ENCODE measurements at places on chromosomes 4 and X. TPM values are rescaled to one million over a fixed set of nuclear protein-coding genes. Genes with fewer than 3 reads are reported as not detected.

DNA sequence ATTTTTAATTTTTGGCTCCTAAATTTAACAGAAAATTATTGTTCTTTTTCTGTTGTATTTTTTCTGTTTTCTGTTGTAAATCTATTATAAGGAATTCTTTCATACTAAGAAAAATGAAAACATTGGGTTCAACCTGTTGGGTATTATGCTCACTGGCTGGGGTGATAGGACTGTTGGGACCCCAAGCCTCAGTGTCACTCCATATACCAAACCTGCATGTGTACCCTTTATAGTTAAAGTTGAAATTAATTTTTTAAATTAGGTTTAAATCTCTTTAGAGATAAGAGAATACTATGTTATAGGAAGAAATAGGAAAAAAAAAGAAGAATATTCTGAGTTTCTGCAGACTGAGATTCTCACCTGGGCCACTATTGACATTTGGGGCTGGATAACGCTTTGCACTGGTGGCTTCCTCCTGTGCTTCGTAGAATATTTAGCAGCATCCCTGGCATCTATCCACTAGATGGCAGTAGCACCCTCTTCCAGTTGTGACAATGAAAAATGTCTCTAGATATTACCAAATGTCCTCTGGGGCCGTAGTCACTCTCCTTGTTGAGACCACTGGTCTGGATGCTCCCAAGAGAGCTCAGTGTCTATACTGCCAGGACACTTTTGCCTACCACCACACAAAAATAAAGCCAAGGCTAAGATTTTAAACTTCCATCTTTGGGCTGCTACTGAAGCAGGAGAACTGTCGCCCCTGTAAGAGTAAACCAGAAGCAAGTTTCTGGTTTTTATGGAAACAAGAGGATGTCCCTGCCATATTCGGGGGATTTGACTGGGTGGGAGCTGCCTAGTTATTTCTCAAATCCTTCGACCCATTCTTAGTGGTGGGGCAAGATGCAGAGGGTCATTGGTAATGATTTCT, 22.4 kb upstream of the CLTRN start:
- H3K4me1 ChIP-seq, result no peaks in the 10 kb centered on the region
- peak; percentile 67 for DNase-seq
- no peaks in the 10 kb centered on the region for H3K27me3 ChIP-seq

GRCh38 chrX:34656842-34657725, at the start of gene TMEM47:
Gene TMEM47, minus strand, starts transcription at chrX:34657285. Its CDS starts 256 bp downstream, at chrX:34657029.
- no peaks in the 10 kb centered on the region for H3K4me1 ChIP-seq
- H3K36me3 ChIP-seq, result no peaks in the 10 kb centered on the region
- peak within 1 kb of the TSS; percentile 86 for H3K27ac ChIP-seq
- DNase-seq, result peak; percentile 91

- no peak for DNase-seq
- no peak overlapping the region for H3K4me3 ChIP-seq
- H3K27me3 ChIP-seq, result no peaks in the 10 kb centered on the region
- no peaks in the 10 kb centered on the region for H3K4me1 ChIP-seq
These were observed 855.1 kb downstream of the GLUD2 start for GRCh38 chrX:121902463-121902862.

GRCh38 chrX:12978205-12979025, 3.5 kb downstream of the TMSB4X start:
- H3K4me3 ChIP-seq, result peak overlapping the region; percentile 62
- H3K36me3 ChIP-seq, result no peaks in the 10 kb centered on the region
- peak; percentile 75 for DNase-seq
- H3K4me1 ChIP-seq, result no peaks in the 10 kb centered on the region
- peak overlapping the region; percentile 60 for H3K27ac ChIP-seq
- no peaks in the 10 kb centered on the region for H3K27me3 ChIP-seq

DNA sequence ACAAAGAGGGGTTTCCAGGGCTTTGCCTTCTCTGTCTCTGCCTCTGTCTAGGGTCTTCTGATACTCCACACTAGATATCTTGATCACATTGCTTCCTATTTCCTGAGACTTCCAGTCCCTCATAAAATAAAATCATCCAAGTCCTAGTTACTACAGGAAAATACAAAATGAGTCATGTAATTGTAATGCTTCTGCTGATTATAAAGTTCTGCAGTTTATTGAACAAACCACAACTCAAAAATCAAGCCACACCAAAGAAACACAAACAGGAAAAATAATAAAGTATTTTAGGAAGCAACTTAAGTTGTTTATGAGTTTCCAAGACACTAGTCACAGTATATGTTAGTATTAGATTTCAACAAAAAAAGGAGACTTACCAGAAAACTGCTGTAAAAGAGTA, 695.1 kb upstream of the GALNTL6 start:
- no peaks in the 10 kb centered on the region for H3K4me1 ChIP-seq
- no peak overlapping the region for H3K27ac ChIP-seq
- no peak for DNase-seq
- H3K36me3 ChIP-seq, result no peaks in the 10 kb centered on the region
- H3K4me3 ChIP-seq, result no peak overlapping the region

DNA sequence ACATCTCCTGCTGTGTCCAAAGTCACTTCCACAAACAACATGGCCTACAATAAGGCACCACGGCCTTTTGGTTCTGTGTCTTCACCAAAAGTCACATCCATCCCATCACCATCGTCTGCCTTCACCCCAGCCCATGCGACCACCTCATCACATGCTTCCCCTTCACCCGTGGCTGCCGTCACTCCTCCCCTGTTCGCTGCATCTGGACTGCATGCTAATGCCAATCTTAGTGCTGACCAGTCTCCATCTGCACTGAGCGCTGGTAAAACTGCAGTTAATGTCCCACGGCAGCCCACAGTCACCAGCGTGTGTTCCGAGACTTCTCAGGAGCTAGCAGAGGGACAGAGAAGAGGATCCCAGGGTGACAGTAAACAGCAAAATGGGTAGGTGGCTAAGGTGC, 123.9 kb downstream of the PDLIM5 start:
- no peak overlapping the region for H3K27ac ChIP-seq
- H3K4me3 ChIP-seq, result no peak overlapping the region
- no peak for DNase-seq
- peaks cover 51% of the 10 kb centered on the region for H3K4me1 ChIP-seq

Gene GATA1
- total RNA-seq, result not detected

DNA sequence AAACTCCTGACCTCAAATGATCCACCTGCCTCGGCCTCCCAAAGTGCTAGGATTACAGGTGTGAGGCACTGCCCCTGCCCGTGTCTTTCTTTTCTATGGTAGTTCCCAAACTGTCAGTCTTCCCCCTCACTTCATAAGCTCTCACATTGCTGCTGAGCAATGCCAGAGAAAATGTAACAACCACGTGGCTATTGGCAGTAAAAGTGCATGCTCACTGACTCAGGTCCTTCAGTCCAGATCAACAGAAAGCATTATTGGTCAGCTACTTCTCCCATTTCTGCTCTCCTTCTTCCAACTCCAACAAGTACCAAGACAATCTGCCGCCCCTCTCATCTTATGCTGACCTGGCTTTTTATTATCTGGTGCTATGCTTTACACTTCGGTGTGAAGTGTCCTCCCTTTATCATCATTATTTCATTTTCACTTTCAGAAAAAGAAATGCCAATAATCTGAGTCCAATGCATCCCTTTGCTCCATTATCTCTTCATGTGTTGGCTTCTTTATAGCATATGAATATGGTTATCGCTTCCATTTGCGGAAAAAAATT, 133.8 kb upstream of the UGT8 start:
- no peaks in the 10 kb centered on the region for H3K36me3 ChIP-seq
- H3K4me1 ChIP-seq, result no peaks in the 10 kb centered on the region
- H3K27me3 ChIP-seq, result no peaks in the 10 kb centered on the region
- no peak for DNase-seq

DNA sequence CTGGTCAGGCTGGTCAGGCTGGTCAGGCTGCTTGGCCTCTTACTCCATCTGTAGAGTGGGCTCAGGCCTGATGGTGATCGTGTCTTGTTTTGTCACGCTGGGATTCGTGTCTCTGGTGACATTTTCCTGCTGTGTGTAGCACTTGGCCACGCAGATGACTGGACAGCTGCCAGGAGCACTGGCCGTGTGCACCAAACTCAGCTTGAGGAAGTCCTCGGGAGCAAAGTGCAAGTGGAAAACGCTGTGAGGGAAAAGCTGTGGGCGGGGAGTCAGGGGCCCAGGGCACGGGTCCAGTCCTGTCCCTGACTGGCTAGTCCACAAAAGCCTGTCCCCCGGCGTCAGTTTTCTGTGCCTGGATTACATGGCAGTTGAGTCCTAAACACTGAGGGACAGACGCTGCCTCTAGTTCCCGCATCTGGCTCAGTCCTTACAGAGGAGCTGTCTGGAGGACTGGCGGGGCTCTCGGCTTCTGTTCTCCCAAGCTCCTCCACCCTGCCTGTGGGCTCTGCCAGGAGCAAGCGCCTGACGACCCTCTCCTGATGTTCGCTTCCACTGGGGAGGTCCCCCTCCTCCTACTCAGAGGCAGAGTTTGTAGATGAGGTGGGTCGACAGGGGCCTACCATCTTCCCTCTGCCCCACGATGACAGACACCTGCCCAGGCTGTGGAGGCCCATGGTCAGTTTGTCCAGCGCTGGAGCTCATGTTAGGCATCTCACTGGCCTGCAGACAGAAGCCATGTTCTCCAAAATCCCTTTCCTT, 35.9 kb upstream of the GRPEL1 start:
- peak overlapping the region; percentile 56 for H3K4me3 ChIP-seq
- H3K4me1 ChIP-seq, result peaks cover 38% of the 10 kb centered on the region
- H3K27ac ChIP-seq, result peak overlapping the region; percentile 92
- H3K27me3 ChIP-seq, result no peaks in the 10 kb centered on the region
- peak; percentile 89 for DNase-seq
- no peaks in the 10 kb centered on the region for H3K36me3 ChIP-seq

GRCh38 chr4:153274967-153275366, 69.5 kb upstream of the MND1 start:
- H3K27ac ChIP-seq, result no peak overlapping the region
- H3K36me3 ChIP-seq, result peaks cover 15% of the 10 kb centered on the region
- H3K4me1 ChIP-seq, result peaks cover 7% of the 10 kb centered on the region
- H3K27me3 ChIP-seq, result no peaks in the 10 kb centered on the region

DNA sequence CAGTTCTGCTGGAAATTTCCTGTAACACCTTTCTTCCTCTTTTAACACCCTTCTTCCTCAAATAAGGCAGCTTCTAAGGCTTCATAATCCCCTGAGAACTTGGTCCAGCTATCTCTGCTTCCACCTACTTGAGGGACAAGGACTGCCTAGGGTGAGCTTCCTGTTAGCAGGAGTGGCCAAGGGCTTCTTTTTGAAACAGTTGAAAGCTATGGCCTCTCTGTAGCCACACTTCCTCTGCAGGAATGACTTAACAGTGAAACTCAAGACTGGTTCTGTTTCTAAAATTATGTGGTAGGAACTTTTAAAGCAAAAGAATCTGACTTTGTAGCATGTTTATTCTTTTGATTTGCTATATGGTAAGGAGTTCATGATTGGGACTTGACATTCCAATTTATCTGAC, 108.5 kb upstream of the WDR1 start:
- H3K27me3 ChIP-seq, result no peaks in the 10 kb centered on the region
- H3K4me1 ChIP-seq, result no peaks in the 10 kb centered on the region
- H3K27ac ChIP-seq, result no peak overlapping the region
- H3K4me3 ChIP-seq, result no peak overlapping the region
- H3K36me3 ChIP-seq, result no peaks in the 10 kb centered on the region

GRCh38 chrX:48626401-48627298, 29.4 kb downstream of the WDR13 start:
- H3K4me1 ChIP-seq, result peaks cover 1% of the 10 kb centered on the region
- no peak overlapping the region for H3K4me3 ChIP-seq
- DNase-seq, result no peak
- H3K27ac ChIP-seq, result no peak overlapping the region

Gene TREX2
- 2.2 TPM for total RNA-seq

DNA sequence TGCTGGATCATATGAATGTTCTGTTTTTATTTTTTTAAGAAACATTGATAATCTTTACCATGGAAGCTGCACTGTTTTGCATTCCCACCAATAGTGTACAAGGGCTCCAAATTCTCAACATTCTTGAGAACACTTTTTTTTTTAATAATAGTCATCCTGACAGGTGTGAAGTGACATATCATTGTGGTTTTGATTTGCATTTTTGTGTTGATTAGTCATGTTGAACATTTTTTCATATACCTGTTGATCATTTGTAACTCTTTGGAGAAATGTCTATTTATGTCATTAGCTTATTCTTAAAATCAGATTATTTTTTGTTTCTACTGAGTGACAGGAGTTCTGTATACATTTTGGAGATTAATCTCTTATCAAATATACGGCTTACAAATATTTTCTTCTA, 408.5 kb downstream of the GLUD2 start:
- no peaks in the 10 kb centered on the region for H3K36me3 ChIP-seq
- H3K27ac ChIP-seq, result no peak overlapping the region
- H3K4me3 ChIP-seq, result no peak overlapping the region
- no peaks in the 10 kb centered on the region for H3K4me1 ChIP-seq
- no peaks in the 10 kb centered on the region for H3K27me3 ChIP-seq

Gene ITGB1BP2
- total RNA-seq, result not detected

Gene CXorf49
- total RNA-seq, result not detected

- H3K4me1 ChIP-seq, result no peaks in the 10 kb centered on the region
- no peak for DNase-seq
- no peak overlapping the region for H3K27ac ChIP-seq
- no peak overlapping the region for H3K4me3 ChIP-seq
- H3K36me3 ChIP-seq, result no peaks in the 10 kb centered on the region
These were observed 14.1 kb downstream of the NAT8L start for GRCh38 chr4:2072971-2073807.

- H3K4me3 ChIP-seq, result no peak overlapping the region
- no peak overlapping the region for H3K27ac ChIP-seq
- no peaks in the 10 kb centered on the region for H3K4me1 ChIP-seq
- peak; percentile 9 for DNase-seq
- H3K36me3 ChIP-seq, result no peaks in the 10 kb centered on the region
- H3K27me3 ChIP-seq, result no peaks in the 10 kb centered on the region
These were observed 7.0 kb downstream of the ENOX2 start for GRCh38 chrX:130896026-130896425.

Gene PPP2R2C
- not detected for total RNA-seq

DNA sequence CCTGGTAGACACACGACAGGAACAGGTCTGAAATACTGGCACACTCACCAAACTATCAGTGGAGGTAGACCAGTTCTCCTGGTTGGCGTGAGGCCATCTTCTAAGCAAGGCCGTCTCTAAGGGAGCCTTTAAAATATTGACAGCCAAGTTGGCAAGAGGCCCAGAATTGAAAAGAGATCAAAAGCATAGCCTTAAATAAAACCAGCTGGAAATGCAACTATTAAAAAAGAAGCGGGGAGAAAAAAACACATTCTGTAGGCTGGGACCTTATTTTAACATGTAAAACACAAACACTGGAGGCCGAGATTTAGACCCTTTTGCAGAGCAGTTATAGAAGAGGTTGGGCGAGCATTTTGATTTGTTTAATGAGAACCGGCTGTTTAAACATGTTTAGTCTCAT, 233.0 kb upstream of the CLNK start:
- H3K4me1 ChIP-seq, result no peaks in the 10 kb centered on the region
- no peaks in the 10 kb centered on the region for H3K27me3 ChIP-seq
- no peaks in the 10 kb centered on the region for H3K36me3 ChIP-seq
- DNase-seq, result peak; percentile 63
- H3K4me3 ChIP-seq, result no peak overlapping the region

DNA sequence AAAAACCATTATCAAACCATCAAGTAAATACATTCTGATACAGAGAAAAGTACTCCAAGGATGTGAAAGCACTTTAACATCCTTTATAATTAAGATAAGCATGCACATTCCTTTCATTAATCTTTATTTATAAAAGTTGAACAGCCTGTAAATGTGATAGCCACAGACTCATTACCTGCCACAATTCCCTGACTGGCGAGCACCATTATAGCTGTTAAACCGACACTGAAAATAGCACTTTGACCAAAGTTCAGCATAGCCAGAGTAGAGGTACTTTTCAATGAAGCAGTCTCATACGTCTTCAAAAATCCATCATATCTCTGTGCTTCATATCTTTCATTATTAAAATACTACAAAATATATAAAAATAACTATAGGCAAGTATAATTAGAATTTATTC, 84.7 kb downstream of the ABCB7 start:
- peaks cover 17% of the 10 kb centered on the region for H3K36me3 ChIP-seq
- H3K4me1 ChIP-seq, result no peaks in the 10 kb centered on the region
- no peak for DNase-seq
- H3K4me3 ChIP-seq, result no peak overlapping the region
- H3K27me3 ChIP-seq, result no peaks in the 10 kb centered on the region
- H3K27ac ChIP-seq, result no peak overlapping the region

Measured in stomach (tissue), 19 donors.